Stimulated activated memory B cell treated with anti-CD40 and anti-IgM and Interleukin-4, amounts not matched to agents 10 μg/mL and 1 μg/mL and 100 μg/mL, for 72 hours (primary cell): ENCODE measurements at places on chromosomes 5 and 9.

DNA sequence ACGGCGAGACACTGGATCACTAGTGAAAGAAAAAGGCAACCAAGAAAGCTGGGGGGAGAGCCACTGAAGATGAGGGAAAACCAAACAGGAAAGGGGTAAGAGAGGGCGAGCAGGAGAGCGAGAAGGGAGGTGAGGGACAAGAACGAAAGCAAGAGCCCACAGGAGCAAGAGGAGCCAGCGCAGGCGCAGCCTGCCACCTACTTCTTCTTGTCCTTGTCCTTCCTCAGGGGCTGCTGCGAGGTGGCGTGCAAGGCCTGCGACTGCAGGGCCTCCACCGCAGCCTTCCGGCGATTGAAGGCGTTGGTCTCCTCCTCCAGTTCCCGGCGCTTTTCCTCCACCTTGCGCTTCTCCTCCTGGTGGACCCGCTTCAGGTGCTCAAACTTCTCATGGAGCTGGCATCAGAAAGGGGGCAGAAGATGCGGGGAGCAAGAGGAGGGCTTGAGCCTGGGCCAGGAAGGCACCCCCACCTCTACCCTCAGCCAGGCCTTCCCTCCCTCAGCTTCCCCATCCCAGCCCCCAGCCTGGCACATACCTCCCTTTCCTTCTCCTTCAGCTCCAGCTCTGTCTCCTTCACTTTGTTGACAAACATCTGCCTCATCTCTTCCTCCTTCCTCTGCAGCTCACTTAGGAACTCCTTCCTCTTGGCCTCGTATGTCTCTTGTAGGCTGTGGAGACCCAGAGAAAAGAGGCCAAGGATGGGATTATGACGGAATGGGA lies 13.5 kb downstream of the CCNI2 start:
- ATAC-seq, result no peak

GRCh38 chr9:134662143-134662876 lies 20.7 kb downstream of the COL5A1 start:
- ATAC-seq, result no peak

- ATAC-seq, result no peak
These were observed 9.3 kb downstream of the PBX3 start for GRCh38 chr9:125756518-125756917.

DNA sequence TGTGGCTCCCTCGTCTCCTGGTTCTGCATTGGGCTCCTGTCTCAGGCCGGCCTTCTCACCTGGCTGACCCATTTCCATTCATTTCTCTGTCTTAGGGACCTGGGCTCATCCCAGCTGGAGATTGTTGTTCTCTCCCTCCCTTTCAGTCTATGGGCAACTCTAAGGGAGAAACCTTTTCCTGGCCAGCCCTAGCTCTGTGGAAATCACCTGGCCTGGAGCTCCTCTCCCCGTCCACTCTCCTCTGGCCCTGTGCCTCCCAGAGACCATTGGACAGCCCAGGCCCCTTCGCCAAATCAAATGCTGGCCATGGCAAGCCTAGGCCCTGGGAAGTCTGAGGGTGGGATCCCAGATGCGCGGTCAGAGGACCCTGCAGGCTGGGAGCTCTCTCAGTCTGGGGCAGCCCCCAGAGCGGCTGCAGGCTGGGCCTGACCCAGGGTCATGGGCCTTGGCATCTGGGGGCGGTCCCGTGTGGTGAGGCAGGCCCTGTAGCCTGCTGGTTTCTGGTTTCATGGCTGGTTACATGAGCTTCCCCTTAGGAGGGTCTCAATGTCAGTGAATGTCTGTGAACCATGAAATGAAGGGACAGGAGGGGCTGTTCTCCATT lies 253.5 kb downstream of the AOPEP start:
- ATAC-seq, result no peak

DNA sequence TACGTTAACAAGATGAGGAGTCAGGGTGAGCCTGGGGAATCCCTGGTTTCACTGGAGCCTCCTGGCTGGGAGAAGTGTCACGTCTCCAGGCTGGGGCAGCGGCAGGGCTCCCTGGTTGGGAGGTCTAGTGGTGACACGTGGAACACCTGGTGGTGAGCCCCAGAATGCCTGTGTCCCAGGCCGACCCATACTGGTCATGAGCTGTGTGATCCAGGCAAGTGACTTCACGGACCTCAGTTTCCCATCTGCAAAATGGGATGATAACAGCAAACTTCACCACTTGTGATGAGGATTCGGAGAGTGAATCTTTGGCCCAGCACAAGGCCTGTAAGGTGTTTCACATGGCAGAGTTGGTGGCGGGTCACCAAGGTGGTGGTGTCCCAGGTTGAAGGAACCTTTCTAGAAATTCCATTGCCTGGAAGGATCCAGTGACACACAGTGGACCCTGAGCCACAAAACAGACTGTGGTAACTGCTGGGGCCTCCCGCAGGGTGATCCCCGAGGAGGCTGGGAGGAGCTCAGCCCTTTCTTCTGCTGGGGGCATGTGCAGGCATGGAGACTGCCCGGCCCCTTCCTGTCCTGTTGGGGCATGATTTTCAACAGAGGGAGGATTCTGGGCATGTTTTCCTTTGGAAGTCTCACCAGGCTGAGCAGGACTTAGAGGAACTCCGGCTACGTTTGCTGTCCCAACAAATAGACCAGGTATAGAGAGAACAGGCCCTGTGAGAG lies 153.9 kb upstream of the IER5L start:
- no peak for ATAC-seq

GRCh38 chr9:4095484-4095883 lies 204.4 kb downstream of the GLIS3 start:
- no peak for ATAC-seq

- no peak for ATAC-seq
These were observed 12.2 kb downstream of the DUSP1 start for GRCh38 chr5:172758834-172759149.

- ATAC-seq, result no peak
These were observed 439.3 kb upstream of the ZNF608 start for GRCh38 chr5:125185740-125186139.
